AG08396 (cell line): ENCODE measurements at places on chromosomes 7 and 10.

- DNase-seq, result no peak
Measured at GRCh38 chr10:71289421-71290130, 29.5 kb upstream of the SLC29A3 start.

DNA sequence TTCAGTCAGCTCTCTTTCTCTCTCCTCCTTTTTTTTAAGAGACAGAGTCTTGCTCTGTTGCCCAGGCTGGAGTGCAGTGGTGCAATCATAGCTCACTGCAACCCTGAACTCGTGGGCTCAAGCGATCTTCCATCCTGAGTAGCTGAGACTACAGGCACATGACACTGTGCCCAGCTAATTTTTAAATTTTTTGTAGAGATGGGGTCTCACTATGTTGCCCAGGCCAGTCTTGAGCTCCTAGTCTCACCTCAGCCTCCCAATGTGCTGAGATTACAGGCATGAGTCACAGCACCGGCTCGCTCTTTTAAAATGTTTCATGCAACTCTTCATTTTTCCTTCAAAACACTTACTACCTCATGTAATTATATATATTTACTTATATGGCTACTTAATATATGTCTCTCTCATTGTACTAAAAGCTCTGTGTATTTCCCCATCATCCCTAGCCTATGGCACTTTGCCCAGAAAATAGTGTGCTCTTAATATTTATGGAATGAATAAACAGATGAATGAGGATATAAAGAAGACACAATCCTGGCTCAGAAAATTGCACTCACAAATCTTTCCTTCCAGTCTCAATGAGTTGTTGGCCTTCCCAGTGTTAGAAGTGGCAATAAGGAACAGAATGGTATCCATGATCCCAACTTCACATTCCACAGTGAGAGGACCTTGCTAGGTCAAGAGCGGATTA is 33.9 kb downstream of the EBLN1 start:
- DNase-seq, result no peak

- DNase-seq, result no peak
Measured at GRCh38 chr10:128087884-128088709, 38.1 kb downstream of the MKI67 start.

GRCh38 chr7:158308001-158308400 is 279.6 kb downstream of the PTPRN2 start:
- no peak for DNase-seq

DNA sequence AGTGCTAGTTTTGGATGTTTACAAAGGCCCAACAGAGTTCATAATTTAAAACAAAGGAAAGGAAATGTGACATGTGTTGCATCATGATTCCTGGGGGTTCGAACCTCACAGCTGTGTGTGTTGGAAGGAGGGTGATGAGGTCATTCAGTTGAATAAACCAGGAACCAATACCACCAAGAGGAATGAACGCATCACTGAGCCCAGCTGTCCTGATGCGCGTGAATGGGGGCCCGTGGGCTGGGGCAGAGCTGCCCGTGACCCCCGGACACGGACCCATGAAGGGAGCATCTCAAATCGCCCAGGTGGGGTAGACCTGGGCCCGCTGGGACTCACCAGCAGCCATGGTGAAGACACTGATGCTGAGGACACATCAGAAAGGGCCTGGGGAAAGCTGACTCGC is 33.0 kb downstream of the BRI3 start:
- DNase-seq, result no peak

DNA sequence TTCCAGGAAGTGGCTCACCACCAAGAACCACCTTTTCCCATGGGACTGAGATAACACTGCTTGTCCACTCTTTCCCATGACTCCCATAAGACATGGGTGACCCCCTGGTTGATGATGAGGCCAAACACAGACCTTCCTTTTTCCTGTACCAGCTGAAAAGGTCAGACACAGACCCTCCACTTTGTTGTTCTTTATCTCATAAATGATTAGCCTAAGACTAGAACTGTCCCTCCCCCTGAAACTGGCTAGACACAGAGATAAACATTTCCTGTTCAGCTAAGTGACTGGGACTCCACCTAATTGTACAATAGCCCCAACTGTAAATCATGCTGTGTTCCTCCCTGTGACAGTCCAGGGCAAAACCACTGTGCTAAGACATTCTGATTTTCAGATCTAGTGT is 8.2 kb upstream of the NRG3 start:
- DNase-seq, result no peak

- DNase-seq, result no peak
Measured at GRCh38 chr10:13402021-13402420, 53.9 kb upstream of the SEPHS1 start.

DNA sequence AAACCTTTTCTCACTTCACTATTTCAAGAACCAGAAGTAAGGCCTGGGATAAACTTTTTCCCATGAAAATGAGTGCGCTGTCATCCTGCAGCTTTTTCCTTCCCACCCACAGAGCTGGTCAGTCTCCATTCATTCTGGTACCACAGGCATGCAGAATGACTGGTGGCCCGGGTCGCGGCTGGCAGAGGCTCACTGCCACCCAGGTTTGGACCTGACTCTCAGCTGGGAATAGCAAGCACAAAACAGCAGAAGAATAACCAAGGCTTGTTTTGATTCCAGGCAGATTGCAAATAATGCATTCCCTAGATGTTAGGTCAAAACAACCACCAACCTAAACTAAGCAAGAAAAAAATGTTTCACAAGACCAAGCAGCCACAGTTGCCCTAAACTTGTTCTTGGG is 190.5 kb upstream of the NRP1 start:
- peak; percentile 39 for DNase-seq

- no peak for DNase-seq
Measured at GRCh38 chr7:5831196-5831595, 49.4 kb upstream of the OCM start.

- DNase-seq, result no peak
Measured at GRCh38 chr10:1650542-1651269, 86.6 kb downstream of the ADARB2 start.

DNA sequence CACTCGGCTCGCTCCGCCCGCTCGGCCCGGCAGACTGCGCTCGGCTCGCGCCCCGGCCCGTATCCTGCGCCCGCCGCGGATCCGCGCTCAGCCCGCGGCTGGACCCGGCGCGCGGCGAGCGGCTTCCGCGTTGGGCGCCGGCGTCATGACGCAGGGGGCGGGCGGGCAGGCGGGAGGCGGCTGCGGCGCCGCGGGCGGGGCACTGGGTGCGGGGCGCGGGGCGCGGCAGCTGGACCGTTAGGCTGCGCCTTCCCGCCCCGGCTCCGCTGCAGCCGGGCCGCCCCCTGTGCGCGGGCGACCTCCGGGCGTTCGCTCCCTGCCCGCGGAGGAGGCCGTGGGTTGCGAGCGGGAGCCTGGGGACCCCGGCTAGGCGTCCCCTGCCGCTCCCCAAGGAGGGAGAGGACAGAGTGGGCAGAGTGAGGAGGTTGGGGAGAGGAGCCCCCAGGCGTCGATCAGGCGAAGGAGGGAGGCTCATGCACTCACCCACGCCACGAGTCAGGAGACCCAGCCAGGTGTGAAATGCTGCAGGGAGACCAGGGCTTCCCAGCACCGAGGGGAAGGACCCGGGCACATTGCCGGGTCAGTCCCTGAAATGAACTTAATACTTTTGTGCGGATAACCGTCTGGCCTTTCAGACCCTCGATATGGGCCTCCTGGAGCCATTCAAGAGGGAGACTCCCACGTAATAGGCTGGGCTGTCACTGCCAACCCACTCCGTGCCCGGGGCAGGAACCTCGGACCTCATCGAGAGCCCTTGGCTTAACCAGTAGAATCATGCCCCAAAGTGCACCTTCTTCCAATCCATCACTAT is at the start of gene PIP4K2A:
Gene PIP4K2A (minus strand): TSS at position 100 of the 811 bp plus-strand sequence. CDS start 252 bp downstream, outside the sequence.
- peak; percentile 93 for DNase-seq

DNA sequence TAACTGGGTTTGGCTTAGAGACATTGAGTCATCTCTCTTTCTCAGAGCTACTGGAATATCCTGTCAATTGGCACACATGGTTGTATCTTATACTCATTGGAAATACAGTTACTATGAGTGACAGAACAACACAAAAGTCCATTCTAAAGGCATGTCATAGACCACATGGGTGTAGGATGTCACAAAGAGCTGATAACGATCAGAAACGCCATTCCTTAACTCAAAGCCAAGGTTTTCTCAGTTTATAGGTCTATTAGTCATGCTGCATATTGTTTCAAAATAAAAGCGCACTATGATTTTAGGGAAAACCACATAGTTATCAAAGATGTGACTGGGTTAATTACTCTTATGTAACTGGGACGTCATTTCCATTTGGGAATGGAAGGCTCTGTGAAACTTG is 147.2 kb upstream of the FAM171A1 start:
- DNase-seq, result no peak

GRCh38 chr10:47423476-47423875 is 39.4 kb upstream of the ZNF488 start:
- no peak for DNase-seq

DNA sequence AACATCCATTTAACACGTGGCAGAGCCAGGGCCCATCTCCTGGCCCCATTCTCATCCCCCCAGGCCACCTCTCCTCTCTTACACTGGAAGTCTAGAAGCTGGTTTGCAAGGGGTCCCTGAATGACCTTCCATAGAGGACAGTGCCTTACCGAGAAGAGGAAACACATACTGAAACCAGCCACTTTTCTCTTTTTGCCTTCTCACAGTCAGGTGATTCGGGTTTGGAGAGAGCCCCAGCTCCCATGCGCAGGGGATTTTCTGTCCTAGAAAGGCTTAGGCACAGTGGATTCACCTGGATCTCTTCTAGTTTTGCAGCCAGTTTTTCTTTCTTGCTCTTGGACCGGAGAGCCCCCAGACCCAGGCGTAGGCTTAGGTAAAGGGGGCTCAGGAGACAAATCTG is 334.1 kb upstream of the C7orf33 start:
- DNase-seq, result no peak

DNA sequence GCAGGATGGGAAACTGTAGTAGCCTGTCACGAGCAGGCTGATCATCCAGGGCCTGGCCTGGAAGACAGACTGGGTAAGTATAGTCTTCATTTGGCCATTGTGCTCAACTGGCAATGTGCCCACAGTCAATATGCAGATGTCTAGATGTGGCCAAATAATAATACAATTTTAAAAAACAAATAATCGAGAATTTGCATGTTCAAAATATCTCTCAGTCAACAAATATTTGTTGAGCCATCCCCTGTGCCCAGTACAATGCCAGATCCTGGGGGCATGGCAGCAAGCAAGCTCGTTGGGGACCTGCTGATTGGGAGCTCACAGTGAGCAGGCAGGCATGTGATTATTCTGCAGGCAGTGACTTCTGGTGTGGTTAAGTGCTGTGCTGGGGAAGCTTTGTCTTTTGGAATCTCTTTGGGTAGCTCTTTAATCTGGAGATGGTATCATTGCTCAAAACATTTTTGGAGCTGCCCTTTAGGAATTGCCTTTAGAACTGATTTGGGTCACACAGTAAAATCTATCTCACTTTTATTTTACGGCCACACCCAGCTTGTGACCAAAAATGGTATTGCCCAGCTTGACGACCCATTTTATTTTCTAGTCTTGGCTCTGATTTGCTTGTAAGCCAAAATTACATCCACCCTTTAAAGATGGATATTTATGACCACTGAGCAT is 92.2 kb downstream of the PLCE1 start:
- no peak for DNase-seq

- no peak for DNase-seq
Measured at GRCh38 chr10:71442859-71443570, 46.3 kb downstream of the CDH23 start.

DNA sequence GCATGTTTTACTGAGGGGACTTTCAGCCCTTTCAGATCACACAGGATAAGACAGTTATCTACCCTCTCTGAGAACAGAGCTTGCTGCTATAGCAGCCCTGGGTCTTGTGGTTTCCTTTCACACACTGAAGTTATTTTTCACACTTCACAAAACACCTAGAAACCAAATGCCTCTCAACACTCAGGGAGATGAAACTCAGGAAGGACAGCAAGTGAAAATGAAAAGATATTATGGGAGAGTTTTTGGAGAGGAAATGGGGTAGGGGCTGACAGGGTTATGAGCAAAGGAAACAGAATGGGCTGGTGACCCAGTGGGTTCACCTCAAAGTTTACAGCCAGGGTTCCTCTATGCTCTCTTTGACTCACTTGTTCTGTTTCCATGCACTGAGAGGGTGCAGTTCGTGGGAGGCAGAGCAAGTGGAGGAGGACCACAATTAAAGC is 17.0 kb upstream of the GIMAP2 start:
- DNase-seq, result no peak

GRCh38 chr7:45269192-45269591 is 111.6 kb downstream of the RAMP3 start:
- no peak for DNase-seq

GRCh38 chr10:126687121-126687606 is 16.7 kb upstream of the C10orf90 start:
- no peak for DNase-seq

- DNase-seq, result no peak
Measured at GRCh38 chr7:70051726-70052125, 453.5 kb downstream of the AUTS2 start.

DNA sequence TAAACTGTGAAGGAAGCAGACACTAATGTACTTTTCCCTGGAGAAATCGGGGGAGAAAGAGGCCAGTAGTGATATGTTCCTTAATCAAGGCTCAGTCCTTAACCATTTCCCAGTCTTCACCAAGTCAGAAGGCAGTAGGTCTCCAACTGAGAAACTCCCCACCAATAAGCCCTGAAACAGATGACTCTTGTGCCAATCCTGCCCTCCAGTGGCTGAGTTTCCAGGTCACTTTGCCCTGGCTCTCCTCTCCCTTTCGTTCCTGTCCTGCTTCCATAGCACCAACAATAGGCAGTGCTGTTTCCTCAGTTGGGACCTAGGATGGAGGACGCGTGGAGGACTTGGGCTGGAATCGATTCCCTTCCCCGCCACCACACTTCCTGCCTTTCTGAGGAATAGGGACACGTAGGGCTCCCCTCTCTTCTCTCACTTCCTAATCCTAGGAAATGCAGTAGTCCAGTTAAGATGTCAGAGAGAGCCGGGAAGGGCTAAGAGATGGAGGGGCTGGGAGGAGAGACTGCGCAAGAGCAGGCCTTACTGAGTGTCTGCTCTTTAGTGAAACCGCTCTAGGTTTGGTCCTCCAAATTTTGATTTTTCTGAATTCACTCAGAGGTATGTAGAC is 23.4 kb downstream of the ATOH7 start:
- peak; percentile 73 for DNase-seq

GRCh38 chr7:122438006-122438405 is 133.5 kb upstream of the FEZF1 start:
- no peak for DNase-seq

DNA sequence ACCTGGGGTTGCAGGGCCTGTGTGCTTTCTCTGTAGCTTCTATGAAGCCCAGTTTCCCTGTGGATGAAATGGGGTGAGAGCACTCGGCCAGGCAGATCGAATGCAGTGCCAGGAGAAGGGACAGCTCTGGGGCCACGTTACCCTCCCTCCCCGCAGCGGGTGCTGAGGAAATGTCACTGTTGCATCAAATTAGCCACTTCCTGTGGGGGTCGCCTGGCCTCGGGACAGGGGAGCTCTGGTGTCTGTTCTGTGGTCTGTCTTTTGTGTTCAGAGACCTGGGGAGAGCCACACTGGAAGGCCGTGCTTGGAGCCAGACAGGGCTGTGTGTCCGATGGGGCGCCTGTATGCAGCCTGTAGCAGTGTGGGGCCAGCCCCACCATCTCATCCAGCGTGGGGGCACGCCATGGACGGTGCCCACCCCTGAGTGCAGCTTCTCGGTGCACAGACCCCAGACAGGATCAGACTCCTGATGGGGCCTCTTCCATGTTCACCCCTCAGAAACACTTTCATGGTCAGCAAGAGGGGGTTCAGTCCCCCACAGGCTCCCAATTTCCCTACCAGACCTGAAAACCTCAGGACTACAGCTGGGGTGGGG is 13.6 kb downstream of the TTYH3 start:
- no peak for DNase-seq

- DNase-seq, result no peak
Measured at GRCh38 chr7:120994512-120995410, 6.2 kb downstream of the CPED1 start.

GRCh38 chr10:42933448-42934340 is 143.2 kb upstream of the RET start:
- DNase-seq, result no peak

GRCh38 chr7:38673795-38674194 is 42.6 kb upstream of the AMPH start:
- DNase-seq, result peak; percentile 34
